SK-N-DZ (cell line): ENCODE measurements at places on chromosomes 11 and 22.

DNA sequence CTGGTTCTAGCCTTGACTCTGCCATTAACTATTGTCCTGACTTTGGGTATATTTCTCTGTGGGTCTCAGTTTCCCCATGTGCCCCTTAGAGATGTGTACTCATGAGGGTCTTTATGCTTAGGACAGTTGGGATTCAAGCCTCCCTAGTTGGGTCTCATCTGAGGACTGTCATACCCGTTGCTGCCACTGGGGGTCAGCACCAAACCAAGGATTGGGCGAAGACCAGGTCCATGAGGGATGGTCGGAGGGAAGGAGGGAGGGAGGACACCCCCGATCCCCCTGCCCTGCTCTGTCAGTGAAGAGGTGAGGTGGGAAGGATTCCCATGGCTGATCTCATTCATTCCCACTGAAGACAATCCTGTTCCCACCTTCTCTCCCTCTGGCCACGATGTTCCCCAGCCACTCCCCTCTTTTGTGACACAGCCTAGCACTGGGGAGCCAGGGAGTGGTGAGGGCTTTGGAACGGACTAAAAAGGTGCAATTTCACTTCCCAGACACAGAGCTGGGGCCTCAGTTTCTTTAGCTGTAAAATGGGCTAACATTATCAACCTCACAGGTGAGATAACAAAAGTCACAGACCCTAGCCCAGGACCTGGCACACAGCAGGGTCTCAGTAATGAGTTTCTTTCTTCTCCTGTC, 12.4 kb upstream of the KLHL35 start:
- DNase-seq = peak; percentile 72

- DNase-seq = no peak
Measured at GRCh38 chr11:18657673-18658072, 23.5 kb upstream of the SPTY2D1 start.

DNA sequence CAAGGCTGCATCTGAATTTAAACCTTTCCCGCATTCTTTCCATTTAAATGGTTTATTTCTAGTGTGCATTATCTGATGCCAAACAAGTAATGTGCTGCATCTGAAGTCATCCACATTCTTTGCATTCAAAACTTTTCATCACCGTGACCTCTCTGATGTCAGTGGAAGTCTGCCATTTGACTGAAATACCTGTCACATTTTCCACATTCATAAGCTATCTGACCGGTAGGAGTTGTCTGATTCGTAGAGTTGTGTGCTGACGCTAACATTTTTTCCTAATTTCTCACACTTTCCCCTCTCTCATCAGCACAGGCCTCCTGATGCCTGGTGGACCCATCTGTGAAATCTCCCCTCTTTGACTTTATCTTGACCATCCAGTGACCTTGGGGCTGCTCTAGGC, 79.9 kb upstream of the BARX2 start:
- no peak for DNase-seq

DNA sequence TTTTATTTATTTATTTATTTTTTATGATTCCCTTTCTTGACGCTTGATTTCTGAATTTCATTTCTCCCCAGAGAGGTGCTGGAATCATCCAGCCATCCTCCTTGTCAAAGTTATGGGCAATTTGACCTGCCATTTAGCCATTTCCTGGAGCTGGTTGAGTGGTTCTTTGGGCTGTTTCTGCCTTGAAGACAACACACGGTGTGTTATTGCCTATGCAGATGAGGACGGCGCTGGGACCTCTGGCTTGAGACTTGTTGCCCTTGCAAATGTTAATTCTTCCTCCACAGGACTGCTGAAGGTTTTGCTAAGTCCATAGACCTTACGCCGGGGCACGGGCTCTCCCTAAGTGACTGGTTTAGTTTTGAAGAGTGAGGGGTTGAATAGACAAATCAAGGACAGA, 147.9 kb upstream of the PLET1 start:
- DNase-seq = no peak

DNA sequence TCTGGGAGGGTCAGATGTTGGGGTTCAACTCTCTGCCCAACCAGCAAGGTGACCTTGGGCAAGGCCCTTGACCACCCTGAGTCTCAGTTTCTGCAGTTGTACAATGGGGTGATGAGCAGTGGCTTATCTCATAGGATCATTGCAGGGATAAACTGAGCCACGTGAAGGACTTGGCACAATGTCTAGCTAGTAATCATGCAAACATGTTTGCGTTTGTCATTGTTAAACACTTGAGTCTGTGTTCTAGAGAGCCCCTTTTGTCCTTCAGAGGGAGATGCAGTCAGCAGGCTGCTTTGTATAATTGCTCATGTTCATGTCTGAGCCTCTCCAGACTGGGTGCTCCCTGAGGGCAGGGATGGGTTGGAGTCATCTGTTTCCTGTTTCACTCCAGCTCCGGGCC, 15.8 kb downstream of the CD82 start:
- no peak for DNase-seq

DNA sequence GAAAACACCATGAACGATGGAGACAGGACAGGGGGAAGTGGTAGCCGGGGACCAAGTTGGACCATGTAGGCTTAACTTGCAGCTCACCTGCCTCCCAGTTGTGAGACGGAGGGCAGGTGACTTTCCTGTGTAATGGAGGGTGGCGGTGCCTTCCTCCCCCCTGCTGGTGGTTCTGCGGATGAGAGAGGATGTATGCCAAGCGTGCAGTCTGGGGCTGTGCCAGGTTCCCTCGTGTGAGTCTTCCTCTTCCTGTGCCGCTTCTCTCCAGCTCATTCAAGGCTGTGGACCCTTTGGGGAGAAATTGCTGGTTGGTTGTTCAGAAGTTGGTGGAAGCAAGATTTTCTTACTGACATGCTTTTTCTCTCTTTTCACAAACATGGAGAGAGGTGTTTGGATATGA, 35.1 kb downstream of the MPPED1 start:
- DNase-seq = no peak

GRCh38 chr11:117039900-117040299, 58.3 kb downstream of the SIK3 start:
- no peak for DNase-seq

DNA sequence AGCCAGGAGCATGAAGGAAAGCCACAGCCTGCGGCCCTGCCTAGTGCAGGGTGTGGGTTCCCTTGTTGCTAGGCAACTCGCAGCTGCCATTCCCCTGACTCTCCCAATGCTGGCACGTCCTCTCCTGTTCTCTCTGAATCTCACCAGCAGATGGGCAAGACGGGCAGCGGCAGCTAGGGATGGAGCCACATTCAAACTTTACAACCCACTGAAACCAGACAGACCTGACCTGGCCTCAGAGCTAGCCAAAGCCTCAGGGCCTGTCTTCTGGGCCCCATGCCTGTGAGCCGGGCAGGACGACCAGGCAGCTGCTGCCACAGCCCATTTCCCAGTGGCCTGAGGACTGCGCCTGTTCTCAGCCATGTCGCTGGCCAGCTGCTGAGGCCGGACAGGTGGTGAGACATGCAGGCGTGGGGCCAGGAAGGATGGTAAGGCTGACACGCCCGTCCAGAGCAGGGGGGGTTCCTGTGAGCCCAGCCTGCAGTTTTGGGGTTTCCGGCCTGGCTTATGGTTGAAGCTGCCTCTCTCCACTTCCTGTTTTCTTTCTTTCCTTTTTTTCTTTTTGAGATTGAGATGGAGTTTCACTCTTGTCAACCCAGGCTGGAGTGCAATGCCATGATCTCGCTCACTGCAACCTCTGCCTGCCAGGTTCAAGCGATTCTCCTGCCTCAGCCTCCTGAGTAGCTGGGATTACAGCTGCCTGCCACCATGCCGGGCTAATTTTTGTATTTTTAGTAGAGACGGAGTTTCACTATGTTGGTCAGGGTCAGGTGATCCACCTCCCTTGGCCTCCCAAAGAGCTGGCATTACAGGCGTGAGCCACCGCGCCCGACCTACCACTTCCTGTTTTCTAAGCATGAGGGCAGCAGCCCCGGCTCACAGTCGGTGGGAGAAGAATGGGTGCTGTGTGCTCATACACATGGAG, 4.1 kb downstream of the SUN2 start:
- no peak for DNase-seq

- DNase-seq = no peak
Measured at GRCh38 chr11:104036588-104036987, at the start of gene DDI1. Gene DDI1 (plus strand): TSS chr11:104036640. CDS start chr11:104036823, 183 bp downstream.

- DNase-seq = no peak
Measured at GRCh38 chr11:32137263-32137662, 46.4 kb downstream of the RCN1 start.

GRCh38 chr11:34224434-34224966, 119.1 kb downstream of the NAT10 start:
- DNase-seq = no peak

GRCh38 chr11:112580864-112581263, 320.2 kb upstream of the PLET1 start:
- DNase-seq = no peak

- DNase-seq = no peak
Measured at GRCh38 chr11:94526645-94527438, 14.6 kb downstream of the C11orf97 start.

DNA sequence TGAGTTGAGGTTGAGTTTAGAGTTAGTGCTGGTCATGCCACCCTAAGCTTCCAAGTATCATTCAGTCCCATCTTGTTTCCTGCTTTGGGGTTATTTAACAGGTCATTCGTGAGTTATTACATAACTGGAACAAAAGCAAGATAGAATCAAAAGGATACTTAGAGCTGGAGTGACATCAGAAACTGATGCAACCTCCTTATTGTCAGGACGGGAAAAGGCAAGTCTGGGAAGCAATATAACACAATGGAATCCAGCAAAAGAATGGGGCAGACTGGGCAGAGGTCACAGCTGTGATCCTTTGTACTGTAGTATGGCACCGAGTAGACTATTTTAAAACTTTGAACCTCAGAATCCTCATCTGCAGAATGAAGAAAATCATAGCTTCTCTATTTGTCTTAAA, 4.4 kb upstream of the PRSS23 start:
- no peak for DNase-seq

GRCh38 chr11:15526859-15527450, 412.2 kb downstream of the INSC start:
- DNase-seq = no peak

DNA sequence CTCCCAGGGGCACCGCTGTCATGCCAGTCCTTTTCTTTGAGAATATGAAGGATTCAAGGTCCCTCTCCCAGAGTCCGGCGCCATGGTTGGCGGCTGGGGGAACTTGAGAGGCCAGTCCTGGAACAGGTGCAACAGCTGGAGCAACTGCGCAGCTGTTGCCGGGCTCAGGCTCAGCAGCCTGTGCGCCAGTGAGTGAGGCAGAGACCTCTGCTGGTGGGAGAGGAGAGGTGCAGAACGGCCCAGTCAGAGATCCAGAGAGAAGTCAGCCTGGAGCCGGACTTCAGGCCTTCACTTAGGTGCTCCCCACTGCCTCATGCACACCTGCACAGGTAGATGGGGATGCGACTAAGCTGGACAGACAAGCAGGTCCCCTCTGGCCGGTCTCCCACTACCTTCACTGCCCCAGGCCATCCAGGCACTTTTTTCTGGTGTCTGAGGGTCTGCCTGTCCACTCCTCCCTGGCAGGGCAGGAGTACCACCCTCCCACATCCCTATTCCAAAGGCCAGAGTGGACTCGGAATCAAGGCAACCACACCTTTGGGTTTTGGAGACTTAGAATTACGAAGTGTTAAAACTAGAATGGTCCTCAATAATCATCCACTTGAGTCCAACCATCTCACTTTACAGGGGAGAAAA, 4.6 kb downstream of the CHRDL2 start:
- DNase-seq = peak; percentile 81

GRCh38 chr11:29173660-29174062, 843.2 kb downstream of the KCNA4 start:
- no peak for DNase-seq

DNA sequence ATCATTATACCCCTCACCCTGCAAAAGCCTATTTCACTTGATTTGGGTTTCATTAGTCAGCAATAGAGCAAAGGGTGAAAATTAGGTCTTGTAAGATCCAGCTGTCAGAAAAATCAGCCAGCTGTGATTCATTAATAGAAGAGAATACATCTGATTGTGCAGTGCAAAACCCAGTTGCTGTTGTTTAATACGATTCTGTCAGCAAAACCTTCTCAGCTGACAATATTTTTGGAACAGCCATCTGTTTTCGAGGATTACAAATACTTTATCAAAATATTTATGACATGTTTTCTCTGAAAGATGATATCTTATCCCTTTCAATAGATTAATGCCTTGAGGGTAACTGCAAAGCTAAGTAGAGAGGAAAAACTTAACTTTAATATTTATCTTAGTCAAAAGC, 1354.0 kb upstream of the RAG2 start:
- DNase-seq = no peak

DNA sequence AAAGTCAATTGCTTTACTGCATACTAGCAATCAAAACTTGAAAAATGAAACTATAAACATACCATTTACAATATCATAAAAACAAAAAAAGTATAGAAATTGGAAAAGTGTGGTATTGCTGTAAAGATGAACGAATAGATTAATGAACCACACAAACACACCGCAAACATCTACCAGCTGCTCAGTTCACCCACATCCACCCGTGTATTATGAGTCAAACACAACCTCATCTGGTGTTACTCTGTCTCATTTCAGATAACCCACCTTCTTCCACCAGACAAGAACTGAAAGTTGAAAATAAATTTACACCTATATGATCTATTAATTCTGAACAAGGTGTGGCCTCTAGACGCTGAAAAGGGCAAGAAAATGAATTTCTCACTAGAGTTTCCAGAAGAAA, 53.3 kb downstream of the BLID start:
- no peak for DNase-seq

DNA sequence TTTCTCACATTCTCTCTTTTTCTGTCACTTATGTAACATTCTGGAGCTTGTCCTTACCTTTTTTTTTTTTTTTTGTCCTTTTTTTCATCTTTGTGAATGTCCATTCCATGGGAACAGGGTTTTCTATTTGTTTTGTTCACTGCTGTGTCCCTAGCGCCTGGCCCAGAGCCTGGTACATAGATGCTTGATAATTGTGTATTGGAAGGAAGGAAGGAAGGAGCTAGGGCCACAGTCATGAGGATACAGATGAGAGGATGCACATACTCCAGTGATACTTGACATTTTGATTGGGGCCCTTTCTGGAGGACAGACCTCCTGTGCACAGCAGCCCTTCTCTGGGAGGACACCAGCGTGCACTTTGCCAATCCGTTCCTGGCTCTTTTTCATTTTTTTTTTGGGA, 68.9 kb downstream of the KIAA1671 start:
- no peak for DNase-seq

GRCh38 chr22:46038516-46039430, 61.8 kb upstream of the WNT7B start:
- no peak for DNase-seq

DNA sequence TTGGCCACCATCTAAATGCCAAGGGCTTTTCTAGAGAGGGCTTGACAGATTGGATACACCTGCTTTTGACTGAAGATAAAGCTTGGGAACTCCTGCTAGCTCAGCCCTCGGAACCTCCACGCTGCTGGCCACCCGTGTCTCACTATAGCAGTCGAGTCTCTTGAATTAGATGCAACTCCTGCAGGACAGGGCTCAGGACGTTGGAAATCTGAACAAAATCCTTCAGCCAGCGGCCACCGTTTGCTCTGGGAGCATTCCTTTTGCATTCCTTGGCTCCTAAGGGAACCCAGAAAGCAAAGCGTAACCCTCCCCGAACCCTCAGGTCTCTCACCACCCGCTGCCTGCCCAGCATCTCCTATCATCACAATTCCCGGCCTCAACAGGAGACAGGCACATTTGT, 77.8 kb downstream of the GRIK4 start:
- DNase-seq = no peak
